ENCODE measurements at places on chromosomes 2 and 18.

GRCh38 chr18:49137093-49137492 is 186.3 kb upstream of the SMAD7 start:
- DNase-seq = no peak

DNA sequence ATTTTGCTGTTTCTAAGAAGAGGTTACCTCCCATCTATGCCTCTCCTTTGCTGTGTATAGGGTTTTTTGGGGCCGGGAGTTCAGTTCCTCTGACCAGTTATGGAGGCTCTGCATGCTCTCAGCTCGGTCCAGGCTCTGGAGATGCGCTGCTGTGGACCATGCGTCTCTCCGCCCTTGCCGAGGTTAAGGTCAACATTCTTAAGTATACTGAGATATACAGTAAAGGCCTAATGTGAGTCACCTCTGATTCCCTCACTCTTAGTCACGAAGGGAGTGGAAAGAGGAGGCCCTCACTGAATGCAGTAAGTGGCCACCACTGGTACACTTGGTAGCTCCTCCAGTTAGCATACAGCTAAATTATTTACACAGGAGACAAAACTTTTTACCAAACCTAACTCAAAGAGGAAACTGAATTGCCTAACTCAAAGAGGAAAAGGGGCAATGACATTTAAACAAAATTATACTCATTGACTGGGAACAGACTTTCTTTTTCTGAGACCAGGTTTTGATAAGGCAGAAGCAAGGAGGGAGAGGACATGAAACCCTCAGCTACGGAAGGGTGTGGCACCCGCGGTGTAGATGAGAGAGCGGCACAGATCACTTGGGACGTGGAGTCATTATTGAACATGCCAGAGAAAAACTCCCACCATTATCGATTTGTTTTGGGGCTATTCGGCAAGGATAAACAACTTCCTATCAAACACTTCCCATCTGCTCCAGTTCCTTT is 98.7 kb downstream of the COPS8 start:
- no peak for DNase-seq

DNA sequence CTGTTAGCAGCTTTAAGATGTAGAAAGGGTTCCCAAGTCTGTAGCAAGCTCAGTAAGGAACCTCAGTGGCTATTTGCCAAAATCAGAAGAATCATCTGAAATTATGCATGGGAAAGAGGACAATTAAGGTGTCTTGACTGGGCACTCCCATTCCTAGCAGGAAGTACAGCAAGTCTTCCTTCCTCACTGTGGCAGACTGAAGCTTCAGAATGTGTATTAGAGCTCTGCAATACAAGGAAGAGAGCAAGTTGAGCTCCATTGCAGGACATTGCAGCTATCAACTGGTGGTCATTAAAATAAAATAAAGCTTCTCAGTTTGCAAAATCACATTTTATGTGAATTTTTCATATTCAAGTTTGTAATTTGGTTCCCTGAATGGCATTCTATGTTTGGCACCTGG is 200.5 kb upstream of the CHAC2 start:
- DNase-seq = no peak

- no peak for DNase-seq
These were observed 61.2 kb downstream of the RND3 start for GRCh38 chr2:150426315-150426714.

DNA sequence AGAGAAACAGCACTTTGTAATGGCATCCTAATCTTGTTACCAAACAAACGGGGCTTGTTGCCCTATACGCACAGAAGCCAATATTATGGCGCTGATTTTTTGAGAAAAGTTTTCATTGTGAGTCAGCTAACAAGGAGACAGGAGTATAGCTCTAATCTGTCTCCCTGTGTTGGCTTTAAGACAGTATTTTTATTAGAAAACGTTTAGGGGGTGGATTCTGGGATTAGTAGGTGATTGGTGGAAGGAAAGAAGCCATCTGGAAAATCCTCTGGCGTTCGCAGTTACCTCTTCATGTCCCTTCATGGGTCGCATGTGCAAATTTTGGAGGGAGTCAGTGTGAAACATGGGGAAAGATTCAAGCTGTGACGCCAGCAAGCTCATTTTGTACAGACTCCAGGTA is 698 bp upstream of the TMEM237 start:
- DNase-seq = no peak

GRCh38 chr2:187566266-187566665 is 12.0 kb upstream of the TFPI start:
- no peak for DNase-seq

GRCh38 chr2:201353116-201353515 is 4.0 kb downstream of the FLACC1 start:
- DNase-seq = no peak

DNA sequence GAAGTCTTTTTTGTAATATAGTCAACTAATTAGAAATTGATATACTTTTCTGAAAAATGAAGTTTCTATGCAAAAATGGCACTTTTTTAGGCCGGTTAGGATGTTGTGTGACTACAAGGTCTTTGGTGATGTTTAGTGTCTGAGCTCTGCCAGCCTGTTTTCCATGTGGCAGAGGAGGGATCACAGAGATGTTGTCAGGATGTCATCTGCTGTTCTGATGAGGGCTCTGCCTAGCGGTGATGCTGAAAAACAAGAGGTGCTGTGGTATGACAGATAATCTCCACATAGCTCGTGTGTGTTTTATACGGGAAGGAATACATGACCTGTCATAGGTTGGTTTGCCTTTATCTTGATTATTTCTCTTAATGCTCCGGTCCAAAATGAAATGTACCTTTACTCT is 12.0 kb upstream of the IAH1 start:
- no peak for DNase-seq

DNA sequence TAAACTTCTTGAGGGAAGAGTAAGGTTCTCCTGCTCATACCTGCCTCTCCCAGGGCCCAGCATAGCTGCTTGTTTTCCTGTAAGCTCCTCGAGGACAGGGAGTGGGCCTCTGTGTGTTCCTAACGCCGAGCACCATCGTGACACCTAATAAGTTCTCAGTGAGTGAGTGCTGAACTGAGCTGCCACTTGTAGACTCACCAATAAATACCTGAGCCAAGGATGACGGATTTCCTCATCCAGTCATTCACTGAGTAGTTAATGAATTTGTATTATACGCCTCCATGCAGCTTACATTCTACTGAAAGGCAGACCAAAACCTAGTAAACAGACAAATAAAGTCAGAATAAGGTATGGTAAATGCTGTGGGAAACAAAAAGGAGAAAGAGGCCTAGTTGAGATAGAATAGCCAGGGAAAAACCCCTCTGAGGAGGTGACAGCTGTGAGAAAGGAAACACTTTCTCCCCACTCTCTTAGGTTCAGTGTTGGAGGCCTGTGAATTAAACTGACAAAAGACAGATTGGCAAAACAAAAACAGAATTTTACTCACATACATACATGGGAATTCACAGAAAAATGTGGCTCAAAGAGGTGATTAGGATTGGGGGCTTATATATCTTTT is 138.6 kb downstream of the B3GNT2 start:
- no peak for DNase-seq

DNA sequence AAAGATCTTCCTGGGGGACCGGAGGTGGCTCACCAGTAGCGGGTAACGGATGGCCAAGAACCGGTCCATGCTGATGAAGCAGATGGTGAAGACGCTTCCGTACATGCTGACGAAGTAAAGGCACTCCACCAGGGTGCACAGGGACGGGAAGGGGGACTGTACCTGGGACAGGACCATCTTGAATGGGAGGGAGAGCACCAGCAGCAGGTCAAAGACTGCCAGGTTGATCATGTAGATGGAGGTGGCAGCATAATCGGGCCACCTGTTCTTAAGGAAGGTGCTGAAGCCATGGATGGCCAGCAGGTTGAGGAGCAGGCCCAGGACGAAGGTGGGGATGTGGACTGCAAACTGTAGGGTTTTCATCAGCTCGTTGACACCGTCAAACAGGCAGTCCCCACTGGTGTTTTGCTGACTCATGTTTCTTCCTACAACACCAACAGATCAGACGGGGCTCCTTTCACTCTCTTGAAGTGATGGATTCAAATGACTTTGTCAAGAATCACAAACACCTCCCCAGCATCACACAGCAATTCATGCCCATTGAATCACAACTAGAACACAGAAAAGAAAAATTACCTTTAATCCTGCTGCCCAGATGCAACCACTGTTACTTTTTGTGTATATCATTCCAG is 14.4 kb downstream of the GPR55 start:
- no peak for DNase-seq

Measured in natural killer cell (primary cell).